Keratinocyte (primary cell): ENCODE measurements at places on chromosomes 16 and 17. TPM values are rescaled to one million over a fixed set of nuclear protein-coding genes. Genes with fewer than 3 reads are reported as not detected.

The IGF2BP1 gene
- under 0.01 TPM in 1 of 3 replicates, not detected in the others for polyA plus RNA-seq

The KRT25 gene
- polyA plus RNA-seq: not detected in 3 replicates

DNA sequence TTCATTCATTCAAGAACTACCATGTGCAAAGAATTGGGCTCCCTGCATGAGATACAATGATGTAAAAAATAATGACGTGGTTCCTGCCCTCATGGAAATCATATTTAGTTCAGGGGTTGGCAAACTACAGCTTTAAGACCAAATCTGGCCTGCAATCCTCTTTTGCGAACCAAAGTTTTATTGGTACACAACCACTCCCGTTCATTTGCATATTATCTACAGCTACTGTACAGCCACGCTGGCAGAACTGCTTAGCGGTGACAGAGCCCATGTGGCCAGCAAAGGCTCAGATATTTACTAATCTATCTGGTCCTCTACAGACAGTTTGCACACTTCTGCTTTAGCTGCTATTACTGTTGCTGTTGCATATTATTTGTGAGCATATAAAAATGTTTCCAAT is 167.7 kb downstream of the XYLT1 start:
- peaks cover 22% of the 10 kb centered on the region for H3K4me1 ChIP-seq
- no peaks in the 10 kb centered on the region for H3K36me3 ChIP-seq
- DNase-seq: no peak
- no peak overlapping the region for H3K4me3 ChIP-seq
- H3K27me3 ChIP-seq: no peaks in the 10 kb centered on the region
- H3K27ac ChIP-seq: no peak overlapping the region

- DNase-seq: no peak
- H3K4me1 ChIP-seq: peaks cover 26% of the 10 kb centered on the region
These were observed 16.3 kb upstream of the CBX4 start for GRCh38 chr17:79855331-79856124.

- no peak overlapping the region for H3K27ac ChIP-seq
- no peak overlapping the region for H3K4me3 ChIP-seq
- no peaks in the 10 kb centered on the region for H3K4me1 ChIP-seq
- no peaks in the 10 kb centered on the region for H3K36me3 ChIP-seq
- H3K27me3 ChIP-seq: no peaks in the 10 kb centered on the region
- DNase-seq: no peak
These were observed 7.1 kb upstream of the ASGR1 start for GRCh38 chr17:7186241-7186640.

DNA sequence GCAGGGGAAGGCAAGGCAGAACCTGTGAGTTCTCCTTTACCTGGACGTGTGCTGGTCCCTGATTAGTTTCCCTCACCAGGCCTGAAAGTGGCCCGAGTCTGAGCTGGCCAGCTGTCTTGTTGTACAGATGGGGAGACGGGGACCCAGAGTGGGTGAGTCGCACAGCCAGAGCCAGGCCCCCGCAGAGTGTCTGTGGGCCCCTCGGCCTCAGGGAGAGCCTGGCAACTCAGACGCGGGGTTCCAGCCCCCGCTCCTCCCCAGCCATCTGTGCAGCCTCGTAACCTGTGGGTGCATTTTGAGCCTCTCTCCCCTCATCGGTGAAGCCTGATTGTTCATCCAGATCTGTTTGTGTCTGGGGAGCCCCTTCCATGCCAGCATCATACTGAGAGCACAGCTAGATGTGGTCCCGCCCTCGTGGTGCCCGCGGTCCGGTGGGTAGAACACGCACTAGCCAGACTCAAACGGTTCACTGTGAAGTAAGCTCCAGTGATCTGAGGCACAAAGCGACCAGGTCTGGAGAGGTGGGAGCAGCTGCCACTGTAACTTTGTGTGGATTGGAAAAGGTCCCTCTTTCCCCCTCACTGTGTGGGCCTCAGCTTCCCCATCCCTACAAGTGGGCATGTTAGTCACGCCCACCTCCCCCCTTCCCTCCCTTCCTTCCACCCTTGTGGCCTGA is 6.0 kb upstream of the NDRG4 start:
- no peaks in the 10 kb centered on the region for H3K36me3 ChIP-seq
- no peaks in the 10 kb centered on the region for H3K4me1 ChIP-seq
- H3K27ac ChIP-seq: no peak overlapping the region
- peaks cover 3% of the 10 kb centered on the region for H3K27me3 ChIP-seq
- no peak for DNase-seq
- no peak overlapping the region for H3K4me3 ChIP-seq

DNA sequence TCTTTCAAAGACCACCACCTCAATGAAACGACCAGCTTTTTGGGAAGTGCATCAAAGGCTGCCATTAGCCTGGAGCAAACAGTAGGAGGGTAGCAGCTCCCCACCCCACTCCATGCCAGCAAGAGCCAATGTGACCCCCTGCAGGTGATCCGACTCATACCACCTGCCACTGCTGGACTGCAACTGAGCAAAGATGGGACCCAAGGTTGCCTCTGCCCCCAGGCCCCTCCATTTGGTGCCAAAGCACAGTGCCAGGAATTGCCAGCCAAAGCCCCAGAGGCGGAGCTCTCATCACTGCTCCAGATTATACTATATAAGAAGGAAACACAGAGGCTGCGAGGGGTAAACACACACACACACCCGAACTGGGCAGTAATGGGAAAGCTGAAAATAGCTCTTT is 8.3 kb downstream of the PITPNM3 start:
- no peak for DNase-seq
- no peaks in the 10 kb centered on the region for H3K36me3 ChIP-seq
- no peaks in the 10 kb centered on the region for H3K27me3 ChIP-seq
- H3K27ac ChIP-seq: no peak overlapping the region
- peaks cover 48% of the 10 kb centered on the region for H3K4me1 ChIP-seq

DNA sequence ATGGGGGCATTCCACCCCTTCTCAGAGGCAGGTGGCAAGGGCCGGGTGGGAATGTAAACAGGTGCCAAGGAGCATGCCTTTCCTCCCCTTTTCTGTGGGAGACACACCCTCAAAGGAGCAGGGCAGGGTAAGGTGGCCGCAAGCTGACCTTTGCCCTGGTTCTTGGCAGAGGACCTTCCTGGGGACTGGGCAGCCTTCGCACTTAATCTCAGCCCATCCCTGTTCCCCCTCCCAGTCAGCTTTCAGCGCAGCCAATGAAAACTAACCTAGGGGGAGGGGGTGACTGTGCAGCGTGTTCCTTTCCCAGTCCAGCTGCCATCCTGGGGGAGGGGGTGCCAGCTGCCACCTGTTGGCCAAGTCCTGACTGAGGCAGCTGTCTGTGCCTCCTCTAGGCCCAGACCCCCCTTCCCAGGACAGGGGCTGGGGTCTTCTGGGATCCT is 2.8 kb downstream of the TRAF4 start:
- H3K27me3 ChIP-seq: no peaks in the 10 kb centered on the region
- peak overlapping the region; percentile 91 for H3K27ac ChIP-seq
- no peak for DNase-seq
- H3K36me3 ChIP-seq: peaks cover 38% of the 10 kb centered on the region
- H3K4me3 ChIP-seq: peak overlapping the region; percentile 89

The FOXF1 gene
- not detected in 3 replicates for polyA plus RNA-seq

The C16orf92 gene
- not detected in 3 replicates for polyA plus RNA-seq

DNA sequence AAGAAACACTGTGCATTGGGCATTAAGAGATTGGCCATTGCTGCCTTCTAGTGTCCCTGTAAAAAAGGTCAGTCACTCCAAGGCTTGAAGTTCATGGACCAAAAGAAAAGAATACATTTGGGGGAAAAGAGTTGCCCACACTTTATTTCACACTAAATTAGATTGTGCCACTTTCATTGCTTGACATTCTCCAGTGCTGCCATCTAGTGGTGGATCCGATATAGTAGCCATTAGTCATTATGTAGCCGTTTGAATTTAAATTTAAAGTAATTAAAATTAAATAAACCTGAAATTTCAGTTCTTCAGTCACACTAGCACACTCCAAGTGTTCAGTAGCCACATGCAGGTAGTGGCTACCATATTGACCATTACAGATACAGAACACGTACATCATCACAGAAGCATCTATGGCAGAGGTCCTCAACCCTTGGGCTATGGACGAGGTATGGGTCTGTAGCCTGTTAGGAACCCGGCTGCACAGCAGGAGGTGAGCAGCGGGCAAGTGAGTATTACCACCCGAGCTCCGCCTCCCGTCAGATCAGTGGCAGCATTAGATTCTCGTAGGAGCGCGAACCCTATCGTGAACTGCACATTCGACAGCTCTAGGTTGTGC is 21.9 kb upstream of the CDH5 start:
- H3K27me3 ChIP-seq: peaks cover 14% of the 10 kb centered on the region
- no peak overlapping the region for H3K4me3 ChIP-seq
- no peak for DNase-seq
- H3K4me1 ChIP-seq: no peaks in the 10 kb centered on the region
- H3K36me3 ChIP-seq: no peaks in the 10 kb centered on the region
- no peak overlapping the region for H3K27ac ChIP-seq

- no peaks in the 10 kb centered on the region for H3K36me3 ChIP-seq
- no peaks in the 10 kb centered on the region for H3K27me3 ChIP-seq
- no peak overlapping the region for H3K4me3 ChIP-seq
- no peaks in the 10 kb centered on the region for H3K4me1 ChIP-seq
These were observed 35.9 kb downstream of the DNAJA2 start for GRCh38 chr16:46937536-46937935.

The ALDOC gene
- 24.2 to 44.9 TPM (median 32.5 TPM) in 3 replicates for polyA plus RNA-seq

GRCh38 chr17:66290101-66290722 is 12.2 kb upstream of the PRKCA start:
- H3K27me3 ChIP-seq: no peaks in the 10 kb centered on the region
- no peak overlapping the region for H3K27ac ChIP-seq
- no peaks in the 10 kb centered on the region for H3K4me1 ChIP-seq
- H3K36me3 ChIP-seq: no peaks in the 10 kb centered on the region
- no peak overlapping the region for H3K4me3 ChIP-seq

- no peaks in the 10 kb centered on the region for H3K36me3 ChIP-seq
- no peaks in the 10 kb centered on the region for H3K27me3 ChIP-seq
- no peak overlapping the region for H3K27ac ChIP-seq
- DNase-seq: no peak
These were observed 23.7 kb downstream of the ATP2C2 start for GRCh38 chr16:84392031-84392360.

DNA sequence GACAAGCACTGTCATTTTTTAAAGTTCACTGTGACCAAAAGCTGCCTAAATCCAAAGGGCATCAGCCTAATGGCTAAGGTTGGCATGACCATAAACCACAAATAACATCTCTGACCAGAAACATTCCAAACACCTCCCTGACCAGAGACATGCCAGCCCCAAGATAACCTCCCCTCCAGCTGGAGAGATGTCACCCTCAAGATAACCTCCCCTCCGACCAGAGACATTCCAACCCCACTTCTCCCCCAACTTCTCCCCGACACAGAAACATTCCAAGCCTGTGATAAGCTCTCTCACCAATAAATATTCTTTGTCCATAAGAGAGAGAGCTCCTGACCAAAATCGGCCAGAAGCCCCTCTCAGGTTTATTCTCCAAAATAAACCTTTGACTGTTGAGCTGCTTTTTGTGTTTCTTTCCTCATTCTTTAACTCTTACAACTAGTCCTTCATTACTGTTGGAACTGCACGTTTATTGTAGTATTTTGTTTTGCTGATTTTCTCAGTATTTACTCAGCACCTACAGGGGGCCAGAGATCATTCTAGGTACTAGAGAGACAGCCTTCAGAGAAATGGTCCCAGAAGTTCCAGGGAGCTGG is 325.6 kb downstream of the SLC39A11 start:
- H3K4me1 ChIP-seq: no peaks in the 10 kb centered on the region
- no peak overlapping the region for H3K27ac ChIP-seq
- H3K36me3 ChIP-seq: no peaks in the 10 kb centered on the region
- H3K4me3 ChIP-seq: no peak overlapping the region

GRCh38 chr17:13735861-13736260 is 134.1 kb upstream of the HS3ST3A1 start:
- H3K36me3 ChIP-seq: no peaks in the 10 kb centered on the region
- H3K27me3 ChIP-seq: no peaks in the 10 kb centered on the region
- no peak for DNase-seq
- H3K4me3 ChIP-seq: no peak overlapping the region

GRCh38 chr16:58120234-58120633 is 8.9 kb downstream of the CFAP20 start:
- H3K4me3 ChIP-seq: no peak overlapping the region
- H3K27ac ChIP-seq: no peak overlapping the region
- no peaks in the 10 kb centered on the region for H3K27me3 ChIP-seq

GRCh38 chr17:12230481-12231354 is 210.0 kb downstream of the MAP2K4 start:
- H3K27ac ChIP-seq: no peak overlapping the region
- H3K4me3 ChIP-seq: no peak overlapping the region
- H3K4me1 ChIP-seq: no peaks in the 10 kb centered on the region
- no peaks in the 10 kb centered on the region for H3K36me3 ChIP-seq
- no peaks in the 10 kb centered on the region for H3K27me3 ChIP-seq

- H3K4me3 ChIP-seq: no peak overlapping the region
- H3K27me3 ChIP-seq: no peaks in the 10 kb centered on the region
- no peak overlapping the region for H3K27ac ChIP-seq
- no peak for DNase-seq
- H3K36me3 ChIP-seq: peaks cover 3% of the 10 kb centered on the region
- H3K4me1 ChIP-seq: peaks cover 9% of the 10 kb centered on the region
These were observed 6.9 kb downstream of the GOT2 start for GRCh38 chr16:58727028-58727781.

- H3K4me3 ChIP-seq: no peak within 1 kb of the TSS
- H3K27me3 ChIP-seq: peaks cover 28% of the 10 kb centered on the region
- H3K4me1 ChIP-seq: peaks cover 17% of the 10 kb centered on the region
- H3K36me3 ChIP-seq: no peaks in the 10 kb centered on the region
- no peak within 1 kb of the TSS for H3K27ac ChIP-seq
These were observed at the start of gene NTN3 for GRCh38 chr16:2471016-2471652. Gene NTN3 (plus strand): TSS chr16:2471297. CDS start chr16:2471702, 405 bp downstream.

DNA sequence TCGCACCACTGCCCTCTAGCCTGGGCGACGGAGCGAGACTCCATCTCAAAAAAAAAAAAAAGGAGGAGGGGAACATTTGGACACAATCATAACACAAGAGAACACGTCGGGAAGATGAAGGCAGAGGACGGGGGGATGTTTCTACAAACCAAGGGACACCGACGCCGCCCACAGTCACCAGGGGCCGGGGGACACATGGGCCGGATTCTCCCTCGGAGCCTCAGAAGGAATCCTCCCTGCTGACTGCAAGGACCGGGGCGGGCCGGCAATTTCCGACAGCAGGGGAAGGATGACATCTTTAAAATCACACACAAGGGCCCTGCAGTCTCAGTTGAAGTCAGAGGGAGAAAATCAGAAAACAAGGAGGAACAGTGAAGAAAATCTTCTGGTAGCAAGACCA is 8.1 kb upstream of the CHMP6 start:
- DNase-seq: no peak
- no peak overlapping the region for H3K27ac ChIP-seq
- no peaks in the 10 kb centered on the region for H3K4me1 ChIP-seq
- H3K4me3 ChIP-seq: no peak overlapping the region
- H3K36me3 ChIP-seq: no peaks in the 10 kb centered on the region

GRCh38 chr17:14359163-14360020 is 58.5 kb downstream of the HS3ST3B1 start:
- no peaks in the 10 kb centered on the region for H3K4me1 ChIP-seq
- H3K27me3 ChIP-seq: no peaks in the 10 kb centered on the region
- H3K4me3 ChIP-seq: no peak overlapping the region
- H3K27ac ChIP-seq: no peak overlapping the region

GRCh38 chr16:88787579-88788314 is 2.7 kb upstream of the PIEZO1 start:
- no peaks in the 10 kb centered on the region for H3K36me3 ChIP-seq
- H3K27ac ChIP-seq: no peak overlapping the region
- H3K27me3 ChIP-seq: peaks cover 20% of the 10 kb centered on the region
- peaks cover 11% of the 10 kb centered on the region for H3K4me1 ChIP-seq
- DNase-seq: no peak
- H3K4me3 ChIP-seq: no peak overlapping the region
